Inflammatory macrophage treated with lipopolysaccharide for 4 hours (primary cell): ENCODE measurements at places on chromosomes 12 and 14.

DNA sequence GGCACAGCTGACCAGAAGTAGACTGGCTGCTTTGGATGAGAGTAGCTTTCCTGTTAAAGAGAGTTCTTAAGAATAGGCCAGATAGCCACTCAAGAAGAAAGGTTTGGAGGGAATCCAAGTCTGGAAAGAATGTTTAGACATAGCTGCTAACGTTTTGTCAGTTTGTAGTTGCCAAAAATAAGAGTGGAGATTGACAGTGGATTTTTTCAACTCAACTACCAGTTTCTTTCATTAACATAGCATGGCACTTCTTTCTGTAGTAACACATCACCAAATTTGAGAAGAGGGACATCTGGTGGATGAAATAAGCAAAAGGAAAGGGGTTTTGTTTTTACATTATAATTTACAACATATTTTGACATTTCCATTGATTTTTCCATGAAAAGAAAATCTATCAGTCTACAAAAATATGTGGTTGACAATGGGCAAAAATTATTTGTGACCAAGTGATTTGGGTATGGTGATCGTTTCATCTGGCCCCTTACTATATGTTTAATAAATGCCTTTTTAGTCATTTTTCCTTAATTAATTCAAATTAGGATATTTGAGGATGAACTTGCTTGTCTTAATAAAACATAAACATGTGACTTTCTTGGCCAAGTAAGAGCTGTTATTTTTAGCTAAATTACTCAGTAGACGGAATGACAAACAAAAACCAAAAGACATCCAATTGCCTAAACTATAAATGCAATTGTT lies 71.1 kb downstream of the PTPRR start:
- no peak for DNase-seq

DNA sequence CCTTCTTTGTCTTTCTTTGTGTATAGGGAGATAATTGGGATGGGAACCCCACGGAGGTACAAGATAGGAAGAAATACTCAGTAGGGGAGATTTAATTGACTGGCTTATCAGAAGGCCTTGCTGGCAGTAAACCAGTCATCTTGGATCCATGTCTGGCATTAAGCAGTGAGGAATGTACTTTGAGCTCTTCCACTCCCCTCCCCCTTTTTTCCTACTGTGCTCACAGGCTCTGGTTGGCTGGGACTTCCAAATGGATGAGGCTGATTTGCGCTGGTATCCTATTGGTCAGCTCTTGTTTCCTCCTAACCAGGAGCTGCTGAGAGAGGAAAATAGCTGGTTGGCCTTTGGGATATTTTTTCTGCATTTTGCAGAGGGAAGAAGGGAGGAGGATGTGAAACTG lies 24.7 kb downstream of the NGDN start:
- DNase-seq = no peak

- no peak for DNase-seq
Measured at GRCh38 chr14:102588821-102589220, 3.6 kb upstream of the RCOR1 start.

DNA sequence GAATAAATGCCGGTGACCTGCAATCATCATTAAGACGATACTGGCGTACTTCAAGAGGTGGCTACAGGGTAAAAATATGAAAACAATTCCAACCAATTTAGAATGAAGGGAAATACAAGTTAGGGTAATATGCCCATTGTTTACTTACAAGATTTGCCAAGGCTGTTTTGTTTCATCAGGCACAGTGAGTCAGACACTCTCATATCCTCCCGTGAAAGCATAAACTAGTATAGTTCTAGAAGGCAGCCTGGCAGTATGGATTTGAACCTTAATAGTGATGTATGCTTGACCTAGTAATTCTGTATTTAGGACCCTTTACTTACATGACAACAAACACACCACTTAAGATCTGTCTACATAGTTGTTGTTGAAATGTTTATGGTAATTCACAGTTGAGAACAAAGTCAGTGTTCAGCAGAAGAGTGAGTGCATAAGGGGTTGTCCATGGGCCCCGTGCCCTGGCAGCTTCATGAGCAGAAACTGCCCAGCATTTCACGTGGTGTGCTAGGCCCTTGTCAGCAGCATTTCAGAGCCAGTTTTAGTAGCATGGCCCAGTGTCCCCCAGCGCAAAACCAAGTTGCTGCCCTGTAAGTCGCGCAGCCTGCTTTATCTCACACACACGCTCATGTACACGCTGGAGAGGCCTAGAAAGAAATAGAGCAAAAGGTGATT lies 80.8 kb downstream of the EP400 start:
- no peak for DNase-seq

DNA sequence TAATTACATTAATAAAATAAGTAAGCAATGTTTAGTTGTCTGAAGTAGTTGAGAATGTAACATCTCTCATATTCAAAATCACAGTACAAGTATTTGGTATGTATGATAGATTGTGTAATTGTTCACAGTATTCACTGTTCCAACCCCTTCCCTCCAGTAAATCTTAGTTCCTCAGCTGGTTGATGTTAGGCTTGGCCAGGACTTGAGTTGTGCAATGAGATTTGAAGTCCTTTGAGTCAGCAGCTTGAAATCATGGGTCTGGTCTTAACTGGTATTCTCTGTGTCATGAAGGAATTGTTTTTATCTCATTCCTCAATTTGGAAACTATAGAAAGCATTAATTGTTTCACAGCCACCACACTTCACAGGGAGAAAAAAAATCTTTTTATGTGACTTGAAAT lies 477.1 kb downstream of the FSCB start:
- no peak for DNase-seq

- DNase-seq = no peak
Measured at GRCh38 chr12:130863298-130863697, 8.6 kb upstream of the RAN start.

DNA sequence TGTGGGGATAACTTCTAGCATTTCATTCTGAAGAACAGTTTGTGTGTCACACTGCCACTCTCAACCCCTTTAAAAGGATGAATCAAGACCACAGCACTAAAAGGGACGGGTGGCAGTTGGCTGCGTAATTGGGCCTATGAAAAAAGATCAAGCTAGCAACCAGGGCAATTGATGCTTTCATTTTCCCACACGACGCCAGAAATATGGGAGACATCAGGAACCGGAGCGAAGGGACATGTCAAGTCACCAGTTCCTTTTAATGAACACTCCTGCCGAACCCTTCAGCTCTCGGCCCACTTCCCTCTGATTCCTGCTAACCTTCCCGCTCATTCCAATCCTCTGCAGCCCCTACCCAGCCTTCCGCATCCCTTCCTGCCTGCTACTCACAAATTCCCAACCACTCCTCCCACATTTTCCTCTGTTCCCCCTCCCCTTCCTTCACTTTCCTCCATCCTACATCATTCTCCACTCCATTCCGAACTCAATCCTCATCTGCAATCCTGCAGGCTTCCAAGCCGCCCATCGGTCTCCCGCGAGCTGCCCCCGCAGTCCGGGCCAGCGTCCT lies 753 bp downstream of the CSRNP2 start:
- DNase-seq = peak; percentile 56

- DNase-seq = peak; percentile 33
Measured at GRCh38 chr12:89370421-89370831, 18.1 kb upstream of the DUSP6 start.

GRCh38 chr14:98928418-98928817 lies 343.6 kb downstream of the BCL11B start:
- no peak for DNase-seq

GRCh38 chr14:61130512-61131260 lies 149.6 kb downstream of the SLC38A6 start:
- DNase-seq = no peak

GRCh38 chr14:81412779-81413178 lies 12.7 kb upstream of the STON2 start:
- no peak for DNase-seq

GRCh38 chr12:72560003-72560769 lies 288.0 kb downstream of the TRHDE start:
- DNase-seq = no peak

GRCh38 chr12:122152754-122153153 lies 21.3 kb downstream of the IL31 start:
- DNase-seq = no peak
